Endodermal cell (in vitro differentiated cells): ENCODE measurements at places on chromosomes 7 and 10. TPM values are rescaled to one million over a fixed set of nuclear protein-coding genes. Genes with fewer than 3 reads are reported as not detected.

The LLCFC1 gene
- not detected in 2 replicates for total RNA-seq

The STN1 gene
- 19.9 to 24.7 TPM (median 21.5 TPM) in 3 replicates for total RNA-seq

The DNAJC9 gene
- 20.4 to 37.9 TPM (median 37.1 TPM) in 3 replicates for total RNA-seq

The HMX3 gene
- not detected in 2 replicates for total RNA-seq

The TEX47 gene
- not detected in 2 replicates for total RNA-seq

The CALCR gene
- 17.0 to 23.7 TPM (median 17.1 TPM) in 3 replicates for total RNA-seq

The SP8 gene
- 3.1 to 4.3 TPM (median 3.3 TPM) in 3 replicates for total RNA-seq

The MACC1 gene
- 1.4 and 2.8 TPM in 2 replicates for total RNA-seq

The ATG9B gene
- total RNA-seq, result 2.6 and 3.0 TPM in 2 replicates

The GIMAP2 gene
- not detected in 2 replicates for total RNA-seq

The MAGI2 gene
- total RNA-seq, result 18.7 and 19.2 TPM in 2 replicates

The ACSL5 gene
- not detected in 3 replicates for total RNA-seq

The MET gene
- 7.3 and 8.3 TPM in 2 replicates for total RNA-seq

The JAKMIP3 gene
- 0.95 to 6.4 TPM (median 0.97 TPM) in 3 replicates for total RNA-seq

The SH2D4B gene
- 0.12 to 0.13 TPM in 2 of 3 replicates, not detected in the other for total RNA-seq

The LIPJ gene
- not detected in 2 replicates for total RNA-seq

The ITPRID1 gene
- total RNA-seq, result 3.8 to 5.6 TPM (median 4.6 TPM) in 3 replicates

The OR2A5 gene
- not detected in 3 replicates for total RNA-seq

The CHST3 gene
- total RNA-seq, result 35.3 to 45.3 TPM (median 40.8 TPM) in 3 replicates

The GRM3 gene
- total RNA-seq, result 0.75 and 1.7 TPM in 2 replicates

The HGF gene
- 0.29 TPM in 1 of 3 replicates, not detected in the others for total RNA-seq

The TDRD1 gene
- 0.15 TPM in 1 of 3 replicates, not detected in the others for total RNA-seq

The MEST gene
- 149 and 164 TPM in 2 replicates for total RNA-seq

The ATOH7 gene
- 0.46 to 1.5 TPM (median 0.67 TPM) in 3 replicates for total RNA-seq

The SMIM30 gene
- 43.3 to 52.4 TPM (median 45.8 TPM) in 3 replicates for total RNA-seq

The SPDYE2 gene
- total RNA-seq, result not detected in 2 replicates
